Stimulated activated CD4-positive, alpha-beta T cell treated with anti-CD3 and anti-CD28 coated beads, Interleukin-12 subunit alpha, Interleukin-12 subunit beta, amount 100 ng/mL, for 24 hours (primary cell): ENCODE measurements at places on chromosomes 5 and 9.

GRCh38 chr9:129414377-129414992 is 206.4 kb downstream of the C9orf50 start:
- no peak for DNase-seq

- no peak for DNase-seq
These were observed 89.3 kb downstream of the NTRK2 start for GRCh38 chr9:84758817-84759216.

- peak; percentile 31 for DNase-seq
These were observed 41.3 kb downstream of the CAST start for GRCh38 chr5:96703384-96703920.

DNA sequence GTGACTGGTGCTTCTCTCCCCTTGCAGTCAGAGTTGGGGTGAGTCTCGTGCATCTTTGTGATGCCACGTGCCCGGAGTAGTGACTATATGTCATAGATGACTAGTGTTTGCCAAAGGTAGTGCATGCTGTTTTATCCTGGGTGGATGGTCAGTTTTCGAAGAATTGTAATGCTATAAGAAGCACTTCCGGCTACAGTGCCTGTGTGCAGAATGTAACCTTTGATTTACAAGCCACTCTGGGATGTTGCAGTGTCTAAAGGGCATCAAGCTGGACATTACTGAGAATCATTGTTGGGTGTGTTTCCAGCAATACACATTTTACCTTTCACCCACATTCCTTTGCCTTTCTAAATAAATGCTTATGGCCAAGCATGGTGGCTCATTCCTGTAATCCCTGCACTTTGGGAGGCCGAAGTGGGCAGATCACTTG is 16.7 kb downstream of the MVB12B start:
- no peak for DNase-seq

DNA sequence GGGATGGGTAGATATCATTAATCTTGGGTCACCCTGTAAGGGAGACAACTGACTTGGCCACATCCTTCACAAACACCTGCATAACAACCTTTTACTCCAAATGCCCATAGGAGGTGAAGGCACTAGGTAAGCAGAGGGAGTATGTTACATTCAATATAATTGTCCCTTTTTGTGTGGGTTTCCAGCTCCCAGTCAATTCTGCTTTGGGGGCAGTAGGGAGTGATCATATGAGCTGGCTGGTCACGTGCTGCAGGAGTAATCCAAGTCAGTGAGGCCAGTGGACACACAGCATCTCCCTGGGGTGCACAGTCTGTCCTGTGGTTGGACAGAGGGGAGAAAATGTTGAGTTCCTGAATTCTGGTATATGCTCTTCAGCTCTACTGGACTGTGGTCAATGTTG is 1.2 kb upstream of the AGXT2 start:
- no peak for DNase-seq

DNA sequence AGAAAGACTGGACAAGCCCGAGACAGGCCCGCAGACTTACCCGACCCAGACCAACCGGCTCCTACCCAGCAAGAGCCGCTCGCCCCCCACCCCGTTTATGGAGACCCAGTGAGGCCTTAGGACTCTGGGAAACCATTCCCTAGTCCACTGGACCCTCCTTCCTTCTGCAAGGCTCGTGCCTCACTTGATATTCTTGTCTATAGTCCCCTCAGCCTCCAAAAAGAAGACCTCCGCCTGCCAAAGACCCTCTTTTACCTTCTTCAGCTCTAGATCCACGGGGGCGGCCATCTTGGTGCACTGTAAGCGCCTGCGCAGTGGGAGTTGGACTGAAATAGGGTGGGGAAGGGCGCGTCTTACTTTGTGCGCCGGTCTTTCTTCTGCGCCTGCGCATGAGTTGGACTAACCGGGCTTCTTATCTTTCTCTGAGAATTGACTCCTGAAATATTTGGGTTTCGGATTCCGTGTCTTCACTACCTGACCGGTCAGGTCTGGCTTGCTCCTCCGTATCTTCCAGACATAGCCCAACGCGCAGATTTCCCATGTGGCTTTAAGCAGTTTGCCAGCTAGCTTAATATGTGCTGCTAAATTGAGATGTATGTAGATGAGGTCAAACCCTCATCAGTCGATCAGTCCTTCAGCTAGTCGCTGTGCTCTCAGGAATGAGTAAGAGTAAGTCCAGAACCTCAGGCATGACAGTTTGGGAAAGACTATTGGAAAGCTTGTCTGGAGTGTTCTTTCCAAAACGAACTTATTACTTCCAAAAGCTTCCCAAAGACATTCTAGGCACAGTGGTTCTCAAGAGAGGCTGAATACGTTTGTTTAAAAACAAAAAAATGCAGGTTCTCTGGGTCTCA is at the start of gene PFDN1:
Gene PFDN1 (minus strand): TSS at position 316 of the 854 bp plus-strand sequence. CDS start 28 bp downstream, at position 288.
- peak; percentile 87 for DNase-seq
